ENCODE measurements at places on chromosomes 6 and 20. TPM values are rescaled to one million over a fixed set of nuclear protein-coding genes. Genes with fewer than 3 reads are reported as not detected.

GRCh38 chr6:150230164-150230561, 87.3 kb downstream of the PPP1R14C start:
- DNase-seq: no peak
- 0 out of 2 replicates have a peak, but pooled peaks cover 4% of the 10 kb centered on the region for H3K4me1 ChIP-seq
- no peak overlapping the region for H3K27ac ChIP-seq
- H3K27me3 ChIP-seq: no peaks in the 10 kb centered on the region
- H3K4me3 ChIP-seq: no peak overlapping the region

GRCh38 chr6:134853111-134854055, 96.5 kb downstream of the ALDH8A1 start:
- H3K36me3 ChIP-seq: no peaks in the 10 kb centered on the region
- no peaks in the 10 kb centered on the region for H3K27me3 ChIP-seq
- DNase-seq: peak; percentile 73
- no peak overlapping the region for H3K4me3 ChIP-seq

GRCh38 chr20:59580991-59581401, 23.3 kb upstream of the PHACTR3 start:
- peaks cover 96% of the 10 kb centered on the region for H3K27me3 ChIP-seq
- no peak for DNase-seq
- no peaks in the 10 kb centered on the region for H3K4me1 ChIP-seq
- no peaks in the 10 kb centered on the region for H3K36me3 ChIP-seq

DNA sequence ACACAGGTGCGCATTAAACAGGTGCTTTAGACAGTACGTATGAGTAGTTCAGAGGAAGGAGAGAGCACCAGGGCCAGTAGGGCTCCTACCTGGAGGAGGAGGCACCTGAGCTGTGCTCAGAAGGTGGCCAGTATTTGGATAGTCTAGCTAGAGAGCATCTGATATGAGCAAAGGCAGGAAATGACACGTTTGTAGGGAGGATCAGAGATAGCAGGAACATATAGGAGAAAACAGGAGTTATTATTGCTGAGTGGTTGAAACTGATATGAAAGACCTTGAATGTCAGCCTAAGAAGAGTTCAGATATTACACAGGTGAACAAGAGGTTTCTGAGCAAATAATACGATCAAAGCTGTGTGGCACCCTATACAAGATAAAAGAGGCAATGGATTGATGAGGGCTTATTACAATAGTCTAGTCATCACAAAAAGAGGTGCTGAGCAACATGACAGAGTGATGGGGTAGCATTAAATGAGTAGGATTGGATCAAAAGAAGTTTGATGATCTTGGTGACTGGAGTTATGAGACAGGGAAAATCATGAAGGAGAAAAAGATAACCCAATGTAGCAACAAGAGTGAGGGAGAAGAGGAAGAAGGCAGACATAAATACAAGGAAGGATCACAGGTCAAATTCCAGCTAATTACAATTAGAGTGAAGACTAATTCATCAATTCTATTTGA, 69.8 kb upstream of the HIVEP1 start:
- no peak overlapping the region for H3K27ac ChIP-seq

FRS3 gene
- total RNA-seq: 3.9 TPM

RIPPLY2 gene
- not detected for total RNA-seq

CCN2 gene
- total RNA-seq: 33.2 TPM

LY6G6C gene
- total RNA-seq: 0.22 TPM

All from PC-3 (cell line).